ENCODE measurements at places on chromosomes 1 and 21.
A peak's percentile ranks its signal among the peaks of the same experiment; 100 is the strongest.

DNA sequence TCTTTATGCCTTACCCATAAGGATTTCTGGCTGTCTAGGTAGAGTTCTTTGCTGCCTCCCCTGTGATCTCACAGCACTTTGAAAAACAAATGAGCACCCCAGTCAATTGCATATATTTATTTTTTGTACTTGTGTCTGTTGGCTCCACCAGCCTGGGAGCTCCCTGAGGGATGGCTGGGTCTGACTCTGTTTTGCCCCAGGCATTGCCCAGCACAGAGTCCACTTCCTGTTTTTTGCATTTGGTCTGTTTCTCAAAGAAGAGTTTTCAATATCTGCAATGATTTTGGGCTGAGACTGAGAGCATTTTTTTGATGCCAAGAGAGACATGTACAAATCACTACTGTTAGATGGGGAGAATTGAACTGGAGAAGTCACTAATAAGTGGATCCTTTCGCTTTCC, 125.0 kb downstream of the FOXD2 start:
- DNase-seq = no peak

DNA sequence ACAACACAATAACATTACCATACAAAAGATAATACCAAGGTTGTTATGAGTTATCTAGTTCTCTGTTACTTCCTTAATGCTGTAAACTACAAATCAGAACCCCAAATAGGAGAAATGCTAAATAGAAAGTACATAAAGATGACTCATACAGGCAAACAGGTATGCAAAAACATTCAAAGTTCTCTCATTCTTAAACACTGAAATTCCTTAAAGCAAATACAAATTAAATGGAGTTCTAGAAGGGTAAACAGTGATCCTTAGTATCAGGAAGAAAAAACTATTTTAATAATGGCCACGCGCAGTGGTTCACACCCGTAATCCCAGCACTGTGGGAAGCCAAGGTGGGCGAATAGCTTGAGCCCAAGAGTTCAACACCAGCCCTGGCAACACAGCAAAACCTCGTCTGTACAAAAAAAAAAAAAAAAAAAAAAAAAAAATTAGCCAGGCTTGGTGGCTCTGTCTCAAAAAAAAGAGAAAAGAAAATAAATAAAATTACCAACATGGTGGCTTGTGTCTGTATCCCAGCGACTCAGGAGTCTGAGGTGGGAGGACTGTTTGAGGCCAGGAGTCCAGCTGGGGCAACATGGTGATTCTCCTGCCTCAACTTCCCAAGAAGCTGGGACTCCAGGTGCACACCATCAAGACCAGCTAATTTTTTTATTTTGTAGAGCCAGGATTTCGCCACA, 17.5 kb downstream of the FBXO42 start:
- no peak for DNase-seq

- DNase-seq = no peak
Observed at GRCh38 chr1:67618285-67619018, 66.5 kb upstream of the GADD45A start.

DNA sequence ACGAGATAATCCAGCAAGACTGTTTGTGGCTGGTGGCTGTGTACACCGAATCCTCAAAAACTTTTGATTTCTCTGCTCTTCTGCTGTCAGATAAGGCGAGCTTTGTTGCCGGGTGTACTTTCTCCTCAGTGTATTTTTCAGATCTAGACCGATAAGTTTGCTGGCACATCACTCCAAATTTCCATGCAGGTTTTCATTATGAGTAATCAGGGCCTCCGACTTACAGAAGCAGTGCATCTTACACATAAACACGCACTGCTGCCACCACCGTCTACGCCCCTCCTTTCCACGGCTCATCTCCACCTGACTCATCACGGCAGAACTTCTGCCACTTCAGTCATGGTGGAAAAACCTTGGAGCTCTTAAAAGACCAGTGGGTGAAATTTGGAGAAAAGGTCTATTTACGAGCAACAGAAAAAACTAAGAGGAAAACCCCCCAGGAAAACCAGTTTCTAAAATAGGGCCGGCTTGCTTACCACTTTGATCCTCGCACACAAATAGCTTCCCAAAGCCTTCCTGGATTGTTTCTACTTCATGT, 7.7 kb downstream of the ZBTB21 start:
- no peak for DNase-seq

DNA sequence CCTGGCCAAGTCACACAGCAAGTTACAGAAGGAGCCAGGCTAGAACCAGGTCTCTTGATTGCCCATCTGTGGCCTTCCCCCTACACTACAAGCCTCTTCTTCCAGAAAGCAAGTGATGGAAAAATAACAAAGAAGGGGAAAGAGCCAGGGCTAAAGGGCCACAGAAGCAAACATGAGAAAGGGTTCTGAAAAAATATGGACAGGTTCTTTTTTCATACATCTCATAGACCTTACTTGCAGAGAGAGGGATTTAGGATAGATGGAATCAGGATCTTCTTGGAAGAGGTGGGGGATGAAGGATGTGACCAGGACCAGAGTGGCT, 3.2 kb downstream of the RHBG start:
- DNase-seq = no peak

- DNase-seq = no peak
Observed at GRCh38 chr1:232385221-232385620, 244.7 kb downstream of the SIPA1L2 start.

DNA sequence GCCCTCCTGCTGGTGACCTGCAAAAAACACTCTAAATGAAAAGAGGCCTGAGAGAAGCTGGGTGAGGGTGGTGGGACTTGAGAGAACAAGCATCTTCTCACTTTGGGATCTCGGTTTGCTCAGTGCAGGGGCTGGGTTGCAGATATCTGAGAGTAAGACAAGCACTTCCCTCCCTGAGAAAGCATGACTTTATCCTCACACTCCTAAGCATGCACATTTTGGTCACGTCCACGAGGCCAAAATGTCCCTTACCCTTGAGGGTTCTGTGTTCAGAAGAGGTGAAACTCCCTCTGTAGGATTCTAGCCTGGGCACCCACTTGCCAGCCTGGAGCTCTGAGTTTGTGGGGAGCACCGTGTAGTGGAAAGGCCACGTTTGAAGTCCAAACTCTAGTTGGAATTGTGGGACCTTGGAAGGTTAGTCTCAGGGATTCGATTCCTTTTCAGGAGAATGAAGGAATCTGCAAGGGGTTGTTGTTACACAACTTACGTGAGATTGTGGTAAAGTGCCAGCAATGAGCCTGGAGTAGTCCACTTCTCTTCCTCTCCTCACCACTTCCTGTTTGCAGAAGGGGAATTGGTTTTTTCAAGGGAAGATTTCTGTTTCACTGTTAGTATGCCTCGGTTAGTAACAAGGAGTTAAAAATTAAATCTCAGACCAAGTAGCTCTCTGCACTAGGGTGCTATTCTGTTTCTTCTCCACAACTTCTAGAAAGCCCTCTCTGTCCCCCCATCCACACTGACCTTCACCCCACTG, 3.0 kb downstream of the FCAMR start:
- no peak for DNase-seq

DNA sequence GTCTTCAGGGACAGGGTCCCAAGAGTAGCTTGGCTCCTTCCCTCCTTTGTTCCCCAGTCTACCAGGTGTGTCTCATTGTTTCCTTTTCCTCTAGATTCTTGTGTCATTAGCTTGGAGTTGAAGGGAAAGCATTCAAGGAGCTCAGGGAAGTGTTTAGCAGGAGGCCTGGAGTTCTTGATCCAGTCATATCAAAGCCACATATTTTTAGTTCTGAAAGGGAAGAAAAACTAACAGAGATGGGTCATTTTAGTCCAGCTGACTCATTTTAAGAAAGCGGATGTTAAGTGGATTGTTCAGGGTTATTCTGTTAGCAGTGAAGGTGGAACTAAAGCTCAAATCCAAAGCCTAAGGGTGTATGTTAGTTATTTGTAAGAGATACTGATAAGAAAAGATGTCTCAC, 721 bp downstream of the C1orf54 start:
- DNase-seq = no peak

DNA sequence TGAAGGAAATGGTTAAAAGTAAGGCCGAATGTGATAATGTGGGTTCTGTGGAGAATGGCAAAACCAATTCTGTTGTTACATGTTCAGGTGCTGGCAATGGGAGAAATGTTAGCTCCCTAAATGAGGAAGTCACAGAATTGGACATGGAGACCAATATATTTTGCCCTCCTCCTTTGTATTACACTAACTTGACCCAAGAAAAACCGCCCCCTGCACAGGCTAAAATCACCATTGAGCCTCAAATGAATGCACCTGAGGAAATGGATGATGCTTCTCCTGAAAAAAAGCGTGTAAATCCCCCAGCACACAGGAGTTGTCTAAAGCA, 932 bp downstream of the MAP10 start:
- DNase-seq = no peak

DNA sequence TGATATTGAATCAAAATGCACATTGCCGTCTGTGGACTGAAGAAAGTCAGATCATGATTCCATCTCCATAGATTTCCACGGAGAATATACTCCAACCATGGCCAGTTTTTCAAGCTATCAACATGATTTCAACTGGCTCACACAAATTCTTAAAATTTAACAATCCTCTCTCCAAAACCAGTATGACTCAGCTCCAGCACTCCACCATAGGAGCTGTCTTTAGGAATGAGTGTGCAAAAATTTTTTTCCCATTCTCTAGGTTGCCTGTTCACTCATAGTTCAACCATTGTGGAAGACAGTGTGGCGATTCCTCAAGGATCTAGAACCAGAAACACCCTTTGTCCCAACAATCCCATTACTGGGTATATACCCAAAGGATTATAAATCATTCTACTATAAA, 40.8 kb downstream of the RGL1 start:
- DNase-seq = no peak

DNA sequence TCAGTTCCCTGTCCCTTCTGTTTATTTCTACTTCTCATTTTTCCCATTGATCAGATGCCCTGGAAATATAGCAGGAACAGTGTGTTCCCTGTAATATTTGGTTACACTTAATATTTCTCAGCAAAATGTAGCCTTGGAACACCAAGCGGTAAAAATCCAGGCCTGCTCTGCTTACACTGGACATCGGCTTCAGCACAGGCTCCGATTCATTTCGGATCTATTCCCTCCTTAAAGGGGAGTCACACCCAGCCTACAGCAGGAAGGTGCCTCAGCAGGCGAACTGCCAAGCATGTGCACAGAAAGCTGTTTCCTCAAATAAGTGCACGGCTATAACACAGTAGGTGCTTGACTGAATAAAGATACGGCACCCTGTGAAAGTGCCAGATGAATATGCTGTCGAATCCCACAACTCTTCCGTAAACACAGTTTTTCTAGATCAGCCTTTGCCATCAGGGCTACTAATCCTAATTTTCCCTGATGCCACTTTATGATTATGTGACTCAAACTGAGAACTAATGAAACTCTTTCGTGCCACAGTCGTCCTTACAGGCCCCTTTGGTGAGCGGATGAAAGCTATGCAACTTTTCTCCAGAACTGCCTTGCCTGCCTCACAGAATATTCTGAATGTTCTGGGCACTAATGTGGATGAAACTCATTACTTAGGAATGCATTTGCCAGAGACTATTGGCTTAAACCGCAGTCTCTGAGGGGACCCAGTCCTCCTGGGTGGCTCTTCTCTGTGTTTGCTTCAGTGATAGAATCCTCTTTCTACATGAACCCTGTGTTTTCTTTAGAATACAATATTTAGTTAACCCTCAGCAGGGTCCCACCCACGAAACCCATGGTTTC, 275.5 kb upstream of the RUNX1 start:
- DNase-seq = no peak

DNA sequence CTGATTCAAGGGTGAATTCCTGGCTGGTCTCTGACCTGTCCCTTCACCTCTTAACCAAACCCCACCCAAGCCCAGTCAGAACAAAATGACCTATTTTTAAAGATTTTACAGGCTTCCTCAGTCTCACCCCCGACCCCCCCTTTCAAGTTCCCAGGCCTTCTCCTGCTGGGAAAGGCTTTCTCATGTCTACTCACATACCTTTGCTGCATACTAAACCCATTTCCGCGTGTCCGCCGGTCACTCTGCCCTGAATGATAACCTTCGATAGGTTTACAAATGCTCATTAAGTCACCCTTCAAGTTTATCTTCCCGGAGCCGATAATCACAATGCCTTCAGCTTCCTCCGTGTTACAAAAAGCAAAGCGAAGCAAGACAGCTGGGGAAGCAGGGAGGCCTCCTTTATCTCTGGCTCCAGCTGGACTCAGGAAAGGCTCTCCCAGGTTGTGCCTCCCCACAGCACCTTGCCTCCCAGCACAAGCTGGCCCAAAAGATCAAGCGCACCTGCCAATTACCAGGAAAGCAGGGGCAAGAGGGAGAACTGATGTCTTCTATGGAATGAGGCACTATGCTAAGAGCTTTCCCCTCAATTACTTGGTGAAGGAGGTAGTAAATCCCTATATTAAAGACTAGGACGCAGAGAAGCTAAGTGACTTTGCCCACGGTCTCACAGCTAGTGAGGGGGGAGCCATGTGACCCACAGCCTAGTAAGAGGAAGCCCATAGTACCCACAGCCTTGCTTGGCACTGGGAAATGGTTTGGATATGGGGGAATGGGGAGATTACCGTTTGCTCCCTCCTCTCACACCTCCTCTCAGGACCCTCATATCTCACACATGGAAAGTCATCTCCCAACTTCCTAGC, 15.9 kb downstream of the SMIM12 start:
- no peak for DNase-seq

- peak; percentile 82 for DNase-seq
Observed at GRCh38 chr1:220786337-220787068, at the start of gene MTARC1. TSS of gene MTARC1 (plus strand) at chr1:220786913. CDS start at chr1:220786945, 32 bp downstream.

DNA sequence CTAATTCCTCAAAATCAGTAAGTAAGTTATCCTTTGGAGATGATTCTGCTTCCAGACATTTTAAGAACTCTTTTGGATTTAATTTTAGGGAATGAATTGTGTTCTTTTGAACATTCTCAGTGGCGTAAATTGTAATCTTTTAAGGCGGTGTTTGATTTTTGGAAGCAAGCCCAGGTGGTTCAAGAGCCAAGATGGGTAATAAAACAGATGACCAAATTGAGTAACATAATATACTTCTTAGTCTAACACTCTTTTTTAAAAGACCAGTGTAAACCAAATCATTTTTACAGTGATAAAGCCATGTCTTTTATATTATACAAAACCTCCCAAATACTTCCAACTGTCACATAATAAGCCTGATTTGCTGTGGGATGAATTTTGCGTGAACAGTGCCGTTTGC, 133.8 kb downstream of the LRRC40 start:
- no peak for DNase-seq

GRCh38 chr1:25802915-25803314, 2.9 kb downstream of the SELENON start:
- no peak for DNase-seq

- DNase-seq = no peak
Observed at GRCh38 chr1:87723193-87723592, 394.5 kb downstream of the LMO4 start.

- no peak for DNase-seq
Observed at GRCh38 chr1:167268347-167268787, 47.7 kb downstream of the POU2F1 start.

GRCh38 chr1:31712630-31713029, 8.8 kb upstream of the COL16A1 start:
- no peak for DNase-seq

DNA sequence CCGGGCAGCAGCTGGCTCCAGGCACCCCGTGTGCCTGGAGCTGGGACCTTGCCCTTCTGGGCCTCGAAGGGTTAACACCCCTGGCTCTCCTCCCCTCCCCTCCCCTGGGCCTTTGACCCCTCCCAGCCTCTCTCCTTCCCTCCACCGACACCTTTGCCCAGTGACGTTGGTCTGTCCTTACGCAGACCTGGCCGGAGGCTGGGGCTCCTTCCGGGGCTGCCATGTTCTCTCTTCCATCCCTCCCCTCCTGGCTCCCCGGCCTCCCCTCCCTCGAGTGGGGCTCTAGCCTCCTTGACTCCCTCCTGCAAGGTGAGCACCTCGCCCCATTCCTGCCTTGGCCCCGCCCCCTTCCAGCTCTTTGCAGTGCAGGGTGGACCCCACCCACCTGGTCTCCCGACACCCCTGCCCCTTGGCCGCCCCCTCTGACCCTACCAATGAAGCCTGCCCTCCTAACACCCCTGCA, at the start of gene TMEM82:
TSS of gene TMEM82 (plus strand) at position 161 of the 463 bp plus-strand sequence. CDS start at position 222, 61 bp downstream.
- DNase-seq = no peak

- DNase-seq = no peak
Observed at GRCh38 chr1:9842781-9843575, 19.2 kb upstream of the CLSTN1 start.
